ENCODE measurements at places on chromosomes 7 and 10.

DNA sequence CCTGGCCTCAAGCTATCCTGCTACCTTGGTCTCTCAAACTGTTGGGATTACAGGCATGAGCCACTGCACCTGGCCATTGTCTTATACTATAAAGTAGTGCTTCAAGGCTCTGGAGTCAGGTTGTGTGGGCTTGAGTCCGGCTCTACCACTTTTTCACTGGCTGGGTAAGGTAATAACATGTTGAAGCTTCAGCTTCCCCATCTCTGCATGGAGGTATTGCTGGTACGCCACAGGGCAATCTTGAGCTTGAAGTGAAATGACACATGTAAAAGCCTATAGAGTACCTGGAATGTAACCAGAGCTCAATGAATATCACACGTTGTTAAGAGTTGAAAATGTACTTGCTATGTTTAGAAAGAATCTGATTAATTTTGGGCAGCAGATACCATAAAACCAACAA lies 120.8 kb downstream of the POU6F2 start:
- no peak for DNase-seq

- DNase-seq: no peak
These were observed 32.9 kb upstream of the ZC3HAV1L start for GRCh38 chr7:139068544-139069399.

GRCh38 chr10:61835069-61835945 lies 66.2 kb upstream of the ARID5B start:
- DNase-seq: no peak

GRCh38 chr10:128462844-128463243 lies 336.6 kb upstream of the MKI67 start:
- no peak for DNase-seq

GRCh38 chr10:60456053-60456452 lies 66.4 kb upstream of the ANK3 start:
- DNase-seq: no peak

GRCh38 chr7:8277394-8277982 lies 15.5 kb upstream of the ICA1 start:
- DNase-seq: no peak
